Caki2 (cell line): ENCODE measurements at places on chromosomes 12 and 14. TPM values are rescaled to one million over a fixed set of nuclear protein-coding genes. Genes with fewer than 3 reads are reported as not detected.
A peak's percentile ranks its signal among the peaks of the same experiment; 100 is the strongest.

KIF26A gene
- total RNA-seq: 0.32 TPM in 1 of 2 replicates, not detected in the other

DNA sequence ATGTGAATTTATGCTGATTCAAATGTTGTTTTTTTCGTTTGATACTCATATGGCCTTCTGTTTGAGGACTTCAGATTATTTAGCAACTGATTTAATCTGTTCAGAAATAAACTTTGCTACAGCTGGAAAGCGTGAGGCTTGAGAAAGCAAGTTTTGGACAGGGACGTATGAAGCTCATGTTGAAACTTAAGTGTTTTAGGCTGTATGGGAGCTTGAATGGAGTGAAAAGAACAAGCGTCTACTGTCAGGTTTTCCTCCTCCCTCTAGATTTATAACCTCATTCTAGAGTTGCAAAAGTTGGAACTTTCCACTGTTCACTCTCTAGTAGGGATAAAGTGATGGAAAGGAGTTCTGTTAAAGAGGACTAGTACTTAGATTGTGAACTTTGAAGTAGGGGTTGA, 1.0 kb downstream of the PRPF39 start:
- peak; percentile 8 for DNase-seq

DNA sequence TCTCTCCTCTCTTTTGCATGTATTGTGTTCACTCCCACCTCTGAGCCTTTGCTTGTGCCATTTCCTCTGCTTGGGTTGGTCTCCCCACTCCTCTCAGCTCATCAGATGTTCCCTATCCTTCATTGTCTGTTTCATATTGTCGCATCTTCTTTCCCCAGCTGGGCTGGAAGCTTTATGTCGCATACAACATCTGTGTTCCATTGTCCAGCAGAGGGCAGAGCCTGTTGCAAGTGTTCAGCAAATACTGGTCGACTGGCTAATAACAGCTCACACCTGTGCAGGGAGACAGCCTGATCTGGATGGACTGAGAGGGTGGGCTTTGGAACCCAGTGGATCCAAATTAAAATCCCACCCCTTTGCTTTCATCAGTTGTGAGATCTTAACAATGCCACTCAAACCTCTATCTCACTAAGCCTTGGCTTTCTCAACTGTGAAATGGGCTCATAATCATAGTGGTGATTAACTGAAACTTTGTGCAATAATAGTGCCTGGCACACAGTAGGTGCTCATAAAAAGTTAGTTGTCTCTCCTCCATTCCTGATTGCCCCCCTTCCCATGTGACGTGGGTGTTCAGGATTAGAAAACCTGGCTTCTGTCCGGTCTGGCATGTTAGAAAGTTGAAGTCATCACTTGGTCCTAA, 75.8 kb downstream of the RIN3 start:
- no peak for DNase-seq

- DNase-seq: no peak
Measured at GRCh38 chr14:82411298-82411697, 877.6 kb upstream of the SEL1L start.

DNA sequence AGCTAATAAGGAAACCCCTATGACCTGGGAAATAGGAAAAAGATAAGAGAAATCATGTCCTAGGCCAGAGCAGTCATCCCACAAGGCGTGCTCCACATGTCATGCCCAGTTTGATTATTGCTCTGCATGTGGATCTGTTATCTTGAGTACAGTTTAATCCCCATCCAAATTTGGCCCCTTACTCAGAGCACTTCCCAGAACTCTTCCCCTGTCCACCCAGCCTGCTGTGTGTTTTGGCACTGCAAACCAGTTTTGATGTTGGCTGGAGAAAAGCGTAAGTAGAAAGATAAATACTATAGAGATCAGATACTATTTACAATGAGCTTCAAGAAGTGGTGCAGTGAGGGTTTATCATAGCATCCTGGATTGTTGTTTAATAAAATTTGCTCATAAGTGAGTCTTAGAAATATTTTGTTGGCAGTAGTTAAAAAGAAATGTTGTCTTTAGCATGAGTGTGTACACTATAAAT, 83.8 kb downstream of the PTPRB start:
- DNase-seq: no peak

GRCh38 chr12:109617491-109617890, 43.9 kb downstream of the MVK start:
- DNase-seq: no peak

DNA sequence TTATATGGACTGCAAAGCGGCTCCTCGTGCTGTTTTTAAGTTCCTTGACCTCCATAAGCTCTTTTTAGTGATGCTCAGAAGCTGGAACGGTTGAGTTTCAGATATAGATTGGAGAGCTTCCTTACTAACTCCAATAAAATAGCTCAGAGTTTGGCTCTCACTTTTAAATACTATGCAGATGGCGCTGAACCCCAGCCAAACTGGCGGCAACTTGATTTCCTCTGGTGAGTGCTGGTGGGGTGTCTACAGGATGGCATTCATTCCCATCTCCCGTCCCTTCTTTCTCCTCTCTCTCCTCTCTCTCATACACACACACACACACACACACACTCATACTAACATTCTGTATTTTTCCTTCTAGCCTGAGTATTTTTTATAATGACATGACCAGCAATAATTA, 346.3 kb downstream of the ETNK1 start:
- no peak for DNase-seq
